Left renal cortex interstitium (tissue), 4 donors: ENCODE measurements at places on chromosomes 16 and 17. TPM values are rescaled to one million over a fixed set of nuclear protein-coding genes. Genes with fewer than 3 reads are reported as not detected.

Gene RASD1
- polyA plus RNA-seq = 0.99 TPM

Gene BRIP1
- 8.4 TPM for polyA plus RNA-seq

Gene KRT40
- polyA plus RNA-seq = not detected

Gene WRAP53
- polyA plus RNA-seq = 11.1 TPM

DNA sequence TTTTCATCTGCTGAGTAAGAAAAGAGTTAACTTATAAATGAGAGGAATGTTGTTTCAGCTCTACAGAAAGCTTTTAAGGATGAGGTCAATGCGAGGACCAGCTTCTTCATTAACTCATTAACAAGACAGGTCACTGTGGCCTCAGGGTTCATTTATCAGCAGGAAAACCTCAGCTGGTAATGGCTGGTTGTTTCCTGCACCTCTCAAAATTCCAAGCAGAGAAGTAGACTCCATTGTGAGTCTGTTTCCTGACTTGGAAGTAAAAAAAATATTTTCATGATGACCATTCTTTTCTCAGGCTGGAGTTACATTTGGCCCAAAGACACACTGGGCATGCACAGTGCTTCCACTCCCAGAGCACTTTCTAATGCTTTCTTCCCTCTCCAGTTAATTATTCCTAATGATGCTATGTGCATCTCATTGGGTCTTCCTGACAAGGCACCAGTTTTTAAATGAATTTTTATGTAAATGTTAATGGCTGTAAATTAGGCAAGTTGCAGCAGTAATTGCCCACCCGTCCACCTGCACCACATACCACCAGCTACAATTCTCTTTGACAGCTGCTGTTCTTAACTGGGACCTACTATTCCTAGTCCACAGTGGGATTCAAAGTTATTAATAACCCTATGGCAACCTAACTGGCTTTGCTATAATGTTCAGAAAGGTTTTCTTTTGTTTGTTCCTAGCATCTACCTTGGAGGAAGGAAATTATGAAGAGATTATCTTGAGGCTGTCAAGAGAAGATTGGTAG lies 89.5 kb upstream of the BCAR1 start:
- DNase-seq = no peak

DNA sequence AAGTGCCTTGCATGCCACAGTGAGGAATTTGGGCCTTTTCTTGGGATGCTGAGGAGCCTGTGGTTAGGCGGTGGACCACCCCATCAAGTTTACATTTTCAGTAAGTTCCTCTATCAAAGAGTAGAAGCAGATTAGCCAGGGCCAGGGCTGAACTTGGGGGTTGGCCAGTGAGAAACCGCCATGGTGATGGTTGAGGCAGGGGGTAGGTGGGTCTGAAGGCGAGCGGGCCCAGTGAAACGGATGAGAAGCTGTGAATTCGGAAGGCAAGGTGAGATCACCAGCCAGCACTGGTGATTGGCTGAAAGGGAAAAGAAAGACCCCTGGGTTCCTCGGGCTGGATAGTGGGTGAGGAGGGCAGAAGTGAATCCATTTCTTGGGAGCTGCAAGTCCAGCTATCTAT lies 311.4 kb downstream of the CBLN1 start:
- no peak for DNase-seq
